Karpas-422 (cell line): ENCODE measurements at places on chromosomes 6 and 20. TPM values are rescaled to one million over a fixed set of nuclear protein-coding genes. Genes with fewer than 3 reads are reported as not detected.

CALHM6 gene
- 0.25 TPM in 1 of 2 replicates, not detected in the other for total RNA-seq

RAMACL gene
- total RNA-seq: 1.7 and 3.6 TPM in 2 replicates

GRCh38 chr6:46116289-46116688 lies 13.5 kb upstream of the ENPP4 start:
- peak; percentile 82 for DNase-seq

DNA sequence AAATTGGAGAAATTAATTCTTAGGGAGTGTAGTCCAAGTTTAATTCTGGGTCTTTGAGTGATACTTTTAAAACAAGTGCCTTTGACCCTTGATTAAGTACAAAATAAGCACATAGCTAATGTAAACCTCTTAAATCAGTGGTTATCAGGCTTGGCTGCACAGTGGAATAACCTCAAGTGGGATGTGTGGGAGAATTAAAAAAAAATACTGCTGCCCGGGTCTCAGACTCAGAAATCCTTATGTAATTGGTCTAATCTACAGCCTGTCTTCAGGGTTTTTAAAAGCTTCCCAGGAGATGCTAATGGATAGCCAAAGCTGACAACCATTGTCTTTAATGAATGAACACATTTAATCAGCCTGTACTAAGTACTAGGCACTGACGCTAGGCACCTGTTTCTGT lies 28.5 kb upstream of the TMEM14A start:
- DNase-seq: no peak

TMEM181 gene
- 10.8 and 15.4 TPM in 2 replicates for total RNA-seq

- DNase-seq: no peak
Observed at GRCh38 chr6:167129159-167129558, 6.3 kb downstream of the CCR6 start.

GRCh38 chr20:62460678-62461077 lies 15.1 kb downstream of the GATA5 start:
- no peak for DNase-seq

DNA sequence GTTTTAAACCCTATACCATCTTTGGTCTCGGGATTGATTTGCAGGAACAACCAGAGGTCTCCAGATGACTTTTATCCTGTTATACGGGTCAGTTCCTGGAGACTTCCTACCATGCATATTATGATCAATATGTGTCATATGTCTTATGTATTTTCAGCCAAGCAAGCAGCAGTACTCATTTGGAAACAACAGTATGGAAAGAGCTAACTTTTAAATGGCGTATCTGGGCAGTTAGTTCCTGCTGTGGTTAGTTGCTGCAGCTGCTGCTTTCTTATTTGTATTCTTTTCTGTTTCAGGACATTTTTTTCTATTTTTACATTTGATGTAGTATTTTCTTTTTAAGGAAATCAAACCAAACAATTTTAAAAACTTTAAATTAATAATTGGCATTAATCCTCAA lies 207.5 kb downstream of the MANEA start:
- DNase-seq: no peak

SPATA25 gene
- 4.7 TPM in 1 of 2 replicates, not detected in the other for total RNA-seq
